ENCODE measurements at places on chromosomes 7 and 10.

DNA sequence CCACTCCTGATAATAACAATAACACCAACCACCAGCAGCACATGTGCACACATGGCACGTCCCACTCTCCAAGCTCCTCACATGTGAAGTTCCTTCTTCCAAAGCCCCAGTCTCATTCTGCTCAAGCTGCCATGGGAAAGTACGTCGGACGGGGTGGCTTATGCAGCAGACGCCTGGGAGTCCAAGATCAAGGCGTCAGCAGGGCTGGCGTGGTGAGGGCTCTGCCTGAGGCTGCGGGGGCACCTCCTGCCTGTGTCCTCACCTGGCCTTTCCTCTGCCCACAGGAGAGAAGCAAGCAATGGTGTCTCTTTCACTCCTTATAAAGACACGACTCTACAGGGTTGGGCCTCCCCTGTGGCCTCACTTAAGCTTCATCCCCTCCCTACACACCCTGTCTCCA is 68.8 kb upstream of the INSIG1 start:
- no peak for DNase-seq

DNA sequence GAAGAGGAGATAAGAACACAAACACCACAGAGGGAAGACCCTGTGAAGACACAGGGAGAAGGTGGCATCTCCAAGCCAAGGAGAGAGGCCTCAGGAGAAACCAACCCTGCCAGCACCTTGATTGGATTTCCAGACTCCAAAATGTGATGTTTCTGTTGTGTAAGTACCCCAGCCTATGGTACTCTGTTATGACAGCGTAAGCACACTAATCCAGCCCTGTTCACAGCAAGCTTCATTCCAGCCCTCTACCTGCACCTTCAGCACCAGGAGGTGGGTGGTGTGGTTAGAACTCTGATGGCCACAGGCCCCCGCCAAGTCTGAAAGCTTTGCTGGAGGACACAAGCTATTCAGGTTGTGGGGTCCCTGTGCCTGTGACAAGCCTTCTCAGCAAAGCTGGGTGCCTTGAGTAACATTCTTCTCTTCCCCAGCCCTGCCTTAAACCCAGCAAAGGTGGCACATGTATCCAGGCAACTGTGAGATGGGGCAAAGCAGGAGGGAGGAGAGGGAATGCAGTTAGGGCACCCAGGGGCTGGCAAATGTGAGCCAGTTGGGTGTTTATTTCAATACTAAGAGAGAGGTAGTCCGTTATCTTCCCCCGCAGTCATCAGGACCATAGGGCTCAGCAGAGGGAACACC is 4.5 kb downstream of the VSTM4 start:
- no peak for DNase-seq

GRCh38 chr10:30417301-30417700 is 16.7 kb upstream of the MAP3K8 start:
- DNase-seq: no peak

- no peak for DNase-seq
Observed at GRCh38 chr7:139875821-139876241, 46.8 kb downstream of the TBXAS1 start.

- DNase-seq: no peak
Observed at GRCh38 chr10:74738542-74738941, 87.9 kb upstream of the KAT6B start.

DNA sequence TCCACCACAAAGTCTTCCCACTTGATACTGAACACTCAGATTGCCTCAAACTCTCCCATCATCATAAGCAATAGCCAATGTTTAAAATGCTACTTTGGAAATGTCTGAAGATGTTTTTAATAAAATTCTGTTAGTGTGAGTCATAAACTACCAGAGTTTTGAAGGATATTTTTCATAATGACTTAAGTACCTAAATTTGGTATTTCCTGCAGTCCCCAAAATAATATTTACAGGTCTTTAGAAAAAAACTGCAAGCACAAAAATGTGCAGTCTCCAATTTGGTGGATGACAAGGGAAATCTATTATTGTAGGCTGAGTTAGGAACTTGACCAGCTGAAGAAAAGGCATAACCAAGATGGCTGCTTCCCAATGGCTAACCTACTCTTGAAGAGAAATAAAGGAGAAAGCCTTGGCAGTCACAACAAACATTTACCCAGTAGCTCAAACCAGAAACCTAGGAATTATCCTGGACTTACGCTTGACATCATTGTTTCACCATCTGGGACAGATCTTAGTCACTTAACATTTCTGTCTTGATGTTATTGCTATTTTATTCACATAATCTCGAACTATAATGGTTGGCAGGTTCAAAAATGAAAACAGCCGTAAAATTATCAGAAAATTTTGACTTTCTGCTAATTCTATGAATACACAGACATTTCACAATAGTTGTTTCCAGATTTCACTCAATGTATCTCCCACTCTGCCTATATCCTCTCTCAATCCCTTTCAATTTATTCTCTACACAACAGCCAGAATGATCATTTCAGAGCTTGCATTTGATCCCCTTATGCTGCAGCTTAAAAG is 111.2 kb upstream of the STEAP1B start:
- DNase-seq: no peak

Data from DMS79 treated with DMSO at 0.1 percent for 48 hours (cell line).